Liver (tissue), 10 donors: ENCODE measurements at places on chromosomes 5 and 9. TPM values are rescaled to one million over a fixed set of nuclear protein-coding genes. Genes with fewer than 3 reads are reported as not detected.
A peak's percentile ranks its signal among the peaks of the same experiment; 100 is the strongest.

GRCh38 chr9:106835840-106836239 is 27.1 kb upstream of the ZNF462 start:
- H3K4me3 ChIP-seq = no peak overlapping the region
- H3K27ac ChIP-seq = no peak overlapping the region
- H3K4me1 ChIP-seq = no peaks in the 10 kb centered on the region
- H3K36me3 ChIP-seq = no peaks in the 10 kb centered on the region
- DNase-seq = no peak
- no peaks in the 10 kb centered on the region for H3K27me3 ChIP-seq

DNA sequence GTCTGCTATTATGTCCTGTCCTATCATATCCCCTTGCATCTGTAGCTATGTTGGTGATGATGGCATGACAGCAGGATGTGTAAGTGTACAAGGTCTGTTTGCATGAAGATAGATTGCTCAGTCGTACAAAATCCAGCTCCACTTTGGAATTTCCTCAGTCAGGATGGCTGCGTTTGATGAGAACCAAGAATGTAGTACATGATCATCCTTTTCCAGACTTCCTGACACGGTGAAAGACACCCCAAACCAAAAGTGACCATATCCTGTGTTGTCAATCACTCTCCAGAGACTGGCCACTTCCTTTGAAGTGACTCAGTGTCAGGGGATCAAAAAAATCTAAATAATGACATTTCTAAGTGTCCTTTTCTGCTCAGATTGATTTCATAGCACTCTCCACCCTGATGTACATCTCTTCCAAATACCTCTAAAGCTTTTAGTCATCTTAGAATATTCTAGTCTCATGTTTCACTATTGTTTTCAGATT is 213.4 kb downstream of the PLK2 start:
- H3K4me3 ChIP-seq = no peak overlapping the region
- H3K4me1 ChIP-seq = no peaks in the 10 kb centered on the region
- H3K27ac ChIP-seq = no peak overlapping the region
- H3K27me3 ChIP-seq = no peaks in the 10 kb centered on the region
- no peak for DNase-seq

- DNase-seq = no peak
- no peak overlapping the region for H3K4me3 ChIP-seq
- H3K27ac ChIP-seq = no peak overlapping the region
- no peaks in the 10 kb centered on the region for H3K36me3 ChIP-seq
- peaks cover 2% of the 10 kb centered on the region for H3K27me3 ChIP-seq
These were observed 185.3 kb upstream of the WWC1 start for GRCh38 chr5:168106008-168106761.

GRCh38 chr5:850511-851006 is at the start of gene ZDHHC11:
Gene ZDHHC11, minus strand, starts transcription at chr5:850986. Its CDS starts 384 bp downstream, at chr5:850602.
- no peaks in the 10 kb centered on the region for H3K36me3 ChIP-seq
- no peaks in the 10 kb centered on the region for H3K27me3 ChIP-seq
- no peak within 1 kb of the TSS for H3K27ac ChIP-seq
- no peaks in the 10 kb centered on the region for H3K4me1 ChIP-seq
- H3K4me3 ChIP-seq = no peak within 1 kb of the TSS
- no peak for DNase-seq

DNA sequence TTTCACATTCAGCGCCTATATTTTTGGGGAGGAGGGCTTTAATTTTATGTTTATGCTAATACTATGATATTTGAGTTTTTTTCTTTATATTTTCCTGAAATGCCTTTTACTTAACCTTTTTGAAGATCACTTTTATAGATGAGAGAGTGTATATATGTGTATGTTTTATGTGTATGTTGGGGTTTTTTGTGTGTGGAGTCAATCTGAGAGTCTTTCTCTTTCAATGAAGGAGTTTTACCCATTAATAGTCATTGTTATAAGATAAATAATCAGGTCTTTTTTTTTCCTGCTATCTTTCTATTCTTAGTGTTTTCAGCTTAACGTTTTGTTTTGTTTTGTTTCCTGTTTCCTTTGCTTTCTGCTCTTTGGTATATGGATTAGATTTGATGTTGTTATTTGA is 112.2 kb downstream of the TEX10 start:
- H3K27me3 ChIP-seq = no peaks in the 10 kb centered on the region
- no peak overlapping the region for H3K4me3 ChIP-seq

DNA sequence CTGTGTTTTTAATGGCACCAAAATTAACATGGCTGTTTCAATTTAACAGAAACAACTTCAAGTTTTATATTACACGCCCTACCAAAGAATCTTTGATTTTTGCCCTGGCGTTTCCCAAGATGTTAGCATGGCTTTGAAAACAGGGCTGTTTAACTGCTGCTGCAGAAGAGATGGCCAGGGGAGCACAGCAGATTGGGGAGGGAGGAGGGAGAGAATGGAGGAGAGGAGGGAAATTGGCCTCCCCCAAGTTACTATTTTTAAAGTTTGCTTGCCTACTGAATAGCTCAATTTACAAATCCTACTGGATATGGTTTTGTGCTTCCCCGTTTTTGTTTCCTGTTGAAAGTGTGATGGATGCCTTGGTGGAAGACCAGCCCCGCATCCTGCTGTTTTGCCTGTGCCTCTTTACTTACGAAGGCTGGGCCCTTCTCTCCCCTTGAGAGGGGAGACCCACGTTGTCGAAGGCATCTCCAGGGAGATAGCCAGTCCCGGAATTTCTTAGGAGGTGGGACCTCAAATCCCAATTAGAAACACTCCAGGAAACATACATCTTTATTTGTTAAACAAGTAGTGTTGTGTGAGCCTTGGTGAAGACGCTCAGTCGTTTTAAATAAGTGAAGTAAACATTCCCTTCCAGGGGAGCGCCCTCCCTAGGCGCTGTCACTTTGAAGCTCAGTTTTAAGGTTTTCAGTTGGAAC is 98.6 kb downstream of the AOPEP start:
- no peak for DNase-seq
- H3K27ac ChIP-seq = no peak overlapping the region

- H3K36me3 ChIP-seq = no peaks in the 10 kb centered on the region
- DNase-seq = no peak
- no peaks in the 10 kb centered on the region for H3K4me1 ChIP-seq
- no peak overlapping the region for H3K4me3 ChIP-seq
These were observed 248.5 kb downstream of the SMARCA2 start for GRCh38 chr9:2263665-2264064.

DNA sequence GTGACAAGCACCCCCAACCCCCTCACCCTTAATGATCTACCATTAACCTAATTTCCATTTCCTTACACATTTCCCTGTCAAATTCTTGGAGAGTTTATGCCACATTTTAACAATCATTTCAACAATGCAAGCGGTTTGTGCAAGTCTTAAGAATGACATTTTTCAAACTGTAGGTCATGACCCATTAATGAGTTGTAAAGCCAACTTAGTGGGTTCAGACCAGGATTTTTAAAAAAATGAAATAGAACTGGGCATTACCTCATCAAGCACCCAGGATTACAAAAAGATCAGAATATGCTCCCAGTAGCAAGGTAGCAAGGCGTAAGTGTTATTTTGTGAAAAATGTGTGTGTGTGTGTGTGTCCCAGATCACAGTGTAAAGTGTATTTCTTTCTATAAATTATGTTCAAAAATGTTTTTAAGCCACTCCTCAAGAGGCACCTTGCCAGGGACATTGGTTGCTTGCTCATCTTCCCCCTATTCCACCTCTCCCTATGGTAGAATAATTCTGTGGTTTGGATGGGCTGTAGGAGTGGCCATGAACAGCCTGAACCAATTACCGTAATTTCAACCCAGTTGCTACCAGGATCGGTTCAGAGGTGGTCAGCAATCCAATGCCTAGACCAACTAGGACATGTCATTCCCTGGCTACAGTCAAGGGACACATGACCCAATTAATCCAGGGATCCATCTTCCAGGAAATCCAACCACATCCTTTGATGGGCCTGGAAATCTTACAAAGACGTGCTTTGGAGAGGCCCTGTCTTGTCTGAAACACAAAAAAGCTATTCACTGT is 14.4 kb upstream of the TGFBR1 start:
- H3K27ac ChIP-seq = no peak overlapping the region
- H3K4me3 ChIP-seq = no peak overlapping the region
- DNase-seq = no peak
- no peaks in the 10 kb centered on the region for H3K27me3 ChIP-seq

The LVRN gene
- 0.17 TPM for total RNA-seq

The C9orf43 gene
- 1.1 TPM for total RNA-seq

DNA sequence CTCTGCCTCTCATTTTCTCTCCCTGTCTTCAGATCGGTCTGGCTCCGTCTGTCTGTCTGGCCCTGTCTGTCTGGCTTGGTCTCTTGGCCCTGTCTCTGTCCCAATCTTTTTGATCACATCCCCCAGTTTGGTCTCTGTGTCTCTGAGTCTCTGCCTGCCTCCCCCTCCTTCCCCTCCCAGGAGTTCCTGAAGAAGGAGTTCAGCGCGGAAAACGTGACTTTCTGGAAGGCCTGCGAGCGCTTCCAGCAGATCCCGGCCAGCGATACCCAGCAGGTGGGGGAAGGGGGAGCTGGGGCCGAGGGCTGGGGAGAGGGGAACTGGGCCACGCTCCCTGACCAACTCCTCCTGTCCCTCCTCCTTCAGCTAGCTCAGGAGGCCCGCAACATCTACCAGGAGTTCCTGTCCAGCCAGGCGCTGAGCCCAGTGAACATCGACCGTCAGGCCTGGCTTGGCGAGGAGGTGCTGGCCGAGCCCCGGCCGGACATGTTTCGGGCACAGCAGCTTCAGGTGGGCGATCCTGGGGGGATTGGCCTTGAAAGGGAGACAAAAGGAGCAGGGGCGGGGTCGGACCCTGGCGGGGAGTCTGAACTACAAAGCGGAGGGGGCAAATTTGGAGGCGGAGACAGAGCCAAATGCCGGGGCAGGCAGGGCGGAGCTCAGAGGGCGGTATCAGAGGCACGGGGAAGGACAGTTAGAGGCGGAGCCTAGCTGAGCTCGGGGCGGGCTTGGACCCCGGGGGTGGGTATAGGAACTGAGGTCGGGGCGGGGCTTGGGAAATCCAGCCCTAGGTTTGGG is 9.0 kb downstream of the RGS14 start:
- H3K27ac ChIP-seq = peak overlapping the region; percentile 89
- H3K36me3 ChIP-seq = no peaks in the 10 kb centered on the region
- peak overlapping the region; percentile 67 for H3K4me3 ChIP-seq
- peak; percentile 79 for DNase-seq
- no peaks in the 10 kb centered on the region for H3K27me3 ChIP-seq

DNA sequence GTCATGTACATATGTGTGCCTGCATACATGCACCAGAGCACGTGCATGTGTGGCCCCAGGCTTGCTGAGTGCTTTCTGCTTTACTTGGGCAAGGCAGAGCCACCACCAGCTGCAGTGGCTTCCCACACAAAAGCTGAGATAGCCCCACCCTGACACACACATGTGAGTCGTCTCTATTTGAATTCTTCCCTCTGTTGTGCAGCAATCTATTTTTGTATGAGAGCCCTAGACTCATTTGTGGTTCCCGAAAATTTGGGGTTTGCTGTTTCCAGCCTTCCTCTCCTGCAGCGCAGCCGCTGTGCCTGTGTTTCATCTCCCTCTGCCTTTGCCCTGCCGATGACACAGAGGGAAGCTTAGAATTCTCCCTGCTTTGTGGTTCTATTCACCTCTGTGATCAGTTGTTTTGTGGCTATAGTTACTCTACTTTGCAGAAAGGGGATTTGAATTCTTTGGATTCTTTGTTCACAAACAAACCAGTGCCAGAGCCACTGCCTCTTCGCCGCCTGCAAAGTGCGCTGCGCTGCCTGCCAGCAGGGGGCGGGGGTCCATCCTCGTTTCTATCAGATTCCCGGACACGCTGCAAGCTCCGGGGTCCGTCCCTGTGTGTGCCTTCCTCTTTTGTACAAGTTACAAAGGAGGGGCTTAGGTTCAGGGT is 95.8 kb upstream of the DAP start:
- H3K4me3 ChIP-seq = no peak overlapping the region
- H3K4me1 ChIP-seq = peaks cover 5% of the 10 kb centered on the region
- H3K36me3 ChIP-seq = no peaks in the 10 kb centered on the region
- H3K27ac ChIP-seq = no peak overlapping the region
- no peaks in the 10 kb centered on the region for H3K27me3 ChIP-seq

DNA sequence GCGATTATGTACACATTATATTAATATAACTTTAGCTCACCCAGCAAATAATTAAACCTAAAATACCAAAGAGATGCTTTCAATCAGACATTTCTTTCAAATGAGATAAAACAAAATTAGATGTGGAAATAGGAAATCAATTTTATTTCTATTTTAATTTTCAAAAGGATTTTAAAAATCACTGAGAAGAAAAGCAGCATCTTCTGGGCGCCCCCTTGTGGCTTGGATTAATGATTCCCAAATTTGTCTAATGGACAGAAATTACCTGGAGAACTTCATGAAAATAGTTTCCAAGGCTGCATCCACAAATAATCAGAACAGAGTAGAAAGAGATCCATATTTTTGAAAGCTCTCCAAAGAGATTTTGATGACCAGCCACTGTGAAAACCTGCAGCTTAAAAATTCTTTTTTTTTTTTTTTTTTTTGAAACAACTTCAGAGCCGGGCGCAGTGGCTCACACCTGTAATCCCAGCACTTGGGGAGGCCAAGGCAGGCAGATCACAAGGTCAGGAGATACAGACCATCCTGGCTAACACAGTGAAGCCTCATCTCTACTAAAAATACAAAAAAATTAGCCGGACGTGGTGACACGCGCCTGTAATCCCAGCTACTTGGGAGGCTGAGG is 50.9 kb upstream of the CEMIP2 start:
- no peak overlapping the region for H3K27ac ChIP-seq
- no peaks in the 10 kb centered on the region for H3K36me3 ChIP-seq
- peaks cover 4% of the 10 kb centered on the region for H3K4me1 ChIP-seq
- H3K4me3 ChIP-seq = no peak overlapping the region

DNA sequence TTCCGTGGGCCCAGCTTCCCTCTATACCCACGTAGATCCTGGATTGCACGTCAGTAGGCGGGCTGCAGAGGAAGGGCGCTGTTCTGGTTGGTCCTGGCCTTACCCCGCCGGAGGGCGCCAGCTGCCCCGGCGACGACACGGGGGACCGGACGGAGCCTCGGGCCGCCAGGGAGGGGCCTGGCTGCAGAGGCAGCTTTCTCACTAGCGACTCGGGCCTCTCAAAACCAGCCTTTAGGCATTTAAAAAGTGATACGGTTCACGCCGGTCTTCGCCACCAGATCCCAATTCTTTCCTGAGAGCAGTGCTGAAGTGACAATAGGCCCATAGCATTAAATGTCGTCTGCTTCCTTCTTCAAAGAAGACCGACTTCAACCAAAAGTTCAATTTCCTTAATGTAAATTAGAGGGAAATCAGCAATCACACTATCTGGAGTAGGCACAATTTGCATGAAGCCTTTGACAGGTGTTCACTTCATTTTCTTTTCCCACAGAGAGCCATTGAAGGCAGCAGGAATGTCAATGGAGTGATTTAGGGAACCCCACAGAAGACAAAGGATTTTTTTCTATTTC is 17.6 kb upstream of the UBE2D2 start:
- H3K4me3 ChIP-seq = no peak overlapping the region
- H3K27me3 ChIP-seq = no peaks in the 10 kb centered on the region
- no peaks in the 10 kb centered on the region for H3K36me3 ChIP-seq
- H3K27ac ChIP-seq = no peak overlapping the region

The ANKRD20A1 gene
- total RNA-seq = 1.2 TPM

The PCDHB8 gene
- total RNA-seq = 0.14 TPM

- H3K36me3 ChIP-seq = no peaks in the 10 kb centered on the region
- no peaks in the 10 kb centered on the region for H3K4me1 ChIP-seq
- H3K27me3 ChIP-seq = no peaks in the 10 kb centered on the region
- no peak overlapping the region for H3K27ac ChIP-seq
- H3K4me3 ChIP-seq = no peak overlapping the region
- no peak for DNase-seq
These were observed 115.3 kb downstream of the TLE4 start for GRCh38 chr9:79687131-79687447.

- no peak for DNase-seq
- no peak overlapping the region for H3K27ac ChIP-seq
- no peaks in the 10 kb centered on the region for H3K4me1 ChIP-seq
- H3K27me3 ChIP-seq = no peaks in the 10 kb centered on the region
These were observed 2016.3 kb upstream of the CDH9 start for GRCh38 chr5:29054694-29055093.

The PCDHB15 gene
- total RNA-seq = 0.28 TPM

GRCh38 chr5:14356305-14356704 is 213.2 kb downstream of the TRIO start:
- no peak overlapping the region for H3K4me3 ChIP-seq
- H3K4me1 ChIP-seq = no peaks in the 10 kb centered on the region
- H3K36me3 ChIP-seq = peaks cover 17% of the 10 kb centered on the region
